Spleen (tissue), 13 donors: ENCODE measurements at places on chromosomes 4 and X. TPM values are rescaled to one million over a fixed set of nuclear protein-coding genes. Genes with fewer than 3 reads are reported as not detected.
A peak's percentile ranks its signal among the peaks of the same experiment; 100 is the strongest.

- no peaks in the 10 kb centered on the region for H3K27me3 ChIP-seq
- H3K27ac ChIP-seq: no peak overlapping the region
- no peaks in the 10 kb centered on the region for H3K36me3 ChIP-seq
- DNase-seq: no peak
- H3K4me1 ChIP-seq: no peaks in the 10 kb centered on the region
- H3K4me3 ChIP-seq: no peak overlapping the region
Measured at GRCh38 chrX:38041237-38041636, 34.9 kb downstream of the SYTL5 start.

DNA sequence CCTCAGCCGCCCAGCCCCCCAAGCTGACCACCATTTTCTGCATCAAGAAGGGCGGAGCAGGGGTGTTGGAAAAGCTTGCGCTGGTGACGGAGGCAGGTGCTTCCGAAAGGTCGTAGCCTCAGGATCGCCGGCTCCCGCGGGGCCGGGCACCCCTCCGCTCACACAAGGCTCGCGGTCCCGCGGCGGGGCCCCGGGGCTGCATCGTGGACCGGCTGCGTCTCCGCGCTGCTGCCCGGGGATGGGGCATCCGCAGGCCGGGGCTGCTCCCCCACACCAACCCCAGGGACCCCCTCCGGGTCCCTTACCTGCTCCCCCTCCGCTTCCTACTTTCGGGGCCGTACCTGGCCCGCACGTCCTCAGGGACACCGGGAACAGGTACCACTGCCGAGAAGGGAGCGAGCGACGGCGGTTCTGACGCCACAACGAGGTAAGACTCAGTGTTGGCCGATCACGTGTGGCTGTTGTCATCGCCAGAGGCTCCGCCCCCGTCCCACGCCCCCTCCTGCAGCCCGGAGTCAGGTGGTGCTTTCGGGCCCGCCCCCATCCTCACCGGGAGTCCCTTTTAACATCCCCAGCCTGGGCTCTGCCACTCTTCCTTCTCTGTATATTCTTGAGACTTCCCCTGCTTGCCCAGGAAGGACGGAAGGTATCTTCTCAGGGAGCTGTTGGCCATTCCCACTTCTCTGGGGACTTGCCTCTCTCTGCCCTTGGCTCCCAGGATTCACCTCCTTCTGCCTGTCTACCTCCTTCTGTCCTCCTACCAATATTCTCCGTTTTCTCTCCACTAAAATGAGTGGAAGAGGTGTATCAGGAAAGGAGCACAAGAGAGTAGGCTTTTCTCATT lies at the start of gene BEX2:
Gene BEX2, minus strand, starts transcription at position 436 of the 844 bp plus-strand sequence. CDS start 1,014 bp downstream, outside the sequence.
- H3K4me1 ChIP-seq: no peaks in the 10 kb centered on the region
- H3K36me3 ChIP-seq: no peaks in the 10 kb centered on the region
- no peaks in the 10 kb centered on the region for H3K27me3 ChIP-seq
- DNase-seq: peak; percentile 93
- peak within 1 kb of the TSS; percentile 46 for H3K4me3 ChIP-seq

DNA sequence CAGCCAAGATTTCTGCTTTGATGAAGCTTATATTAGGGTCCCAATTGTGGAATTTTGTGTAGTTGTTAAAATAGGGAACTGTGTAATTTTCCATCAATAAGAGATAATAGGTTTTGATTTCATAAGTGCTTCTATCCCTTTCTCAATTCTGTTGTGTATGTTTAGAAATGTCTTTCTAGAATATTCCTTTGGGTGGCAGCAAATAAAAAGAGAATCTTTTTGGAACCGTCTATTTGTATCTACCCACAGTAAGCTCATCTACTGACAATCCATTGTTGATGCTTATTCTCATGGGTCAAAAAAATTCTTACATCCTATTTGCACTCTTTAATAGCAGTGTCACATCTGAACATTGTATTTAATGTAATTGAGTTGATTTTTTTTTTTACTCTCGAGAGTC lies 61.7 kb downstream of the TMA16 start:
- no peaks in the 10 kb centered on the region for H3K27me3 ChIP-seq
- H3K36me3 ChIP-seq: no peaks in the 10 kb centered on the region
- no peak overlapping the region for H3K4me3 ChIP-seq
- H3K27ac ChIP-seq: peak overlapping the region; percentile 89
- DNase-seq: no peak

DNA sequence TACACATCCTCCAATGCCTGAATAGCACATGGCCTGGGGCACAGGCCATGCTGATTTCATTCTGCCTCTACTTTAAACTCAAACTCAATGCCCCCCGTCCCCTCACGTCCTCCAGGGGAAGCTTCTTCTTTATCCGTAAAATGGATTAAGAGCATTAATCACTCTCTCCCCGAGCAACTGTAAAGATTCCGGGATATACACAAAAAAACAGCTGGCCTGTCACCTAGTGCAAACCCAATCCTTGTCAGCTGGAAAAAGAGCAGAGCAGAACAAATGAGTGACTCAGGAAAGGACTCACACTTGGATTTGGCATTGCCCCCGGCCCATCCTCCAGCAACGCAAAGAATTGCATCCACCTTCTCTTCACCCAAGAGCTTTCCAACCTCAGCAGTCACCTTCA lies 7.8 kb downstream of the QDPR start:
- H3K36me3 ChIP-seq: peaks cover 96% of the 10 kb centered on the region
- DNase-seq: no peak
- no peaks in the 10 kb centered on the region for H3K4me1 ChIP-seq
- H3K27ac ChIP-seq: no peak overlapping the region
- no peaks in the 10 kb centered on the region for H3K27me3 ChIP-seq

GRCh38 chr4:89615051-89615450 lies 221.9 kb downstream of the SNCA start:
- H3K4me3 ChIP-seq: no peak overlapping the region
- DNase-seq: no peak
- H3K27me3 ChIP-seq: no peaks in the 10 kb centered on the region
- no peak overlapping the region for H3K27ac ChIP-seq
- H3K36me3 ChIP-seq: no peaks in the 10 kb centered on the region

DNA sequence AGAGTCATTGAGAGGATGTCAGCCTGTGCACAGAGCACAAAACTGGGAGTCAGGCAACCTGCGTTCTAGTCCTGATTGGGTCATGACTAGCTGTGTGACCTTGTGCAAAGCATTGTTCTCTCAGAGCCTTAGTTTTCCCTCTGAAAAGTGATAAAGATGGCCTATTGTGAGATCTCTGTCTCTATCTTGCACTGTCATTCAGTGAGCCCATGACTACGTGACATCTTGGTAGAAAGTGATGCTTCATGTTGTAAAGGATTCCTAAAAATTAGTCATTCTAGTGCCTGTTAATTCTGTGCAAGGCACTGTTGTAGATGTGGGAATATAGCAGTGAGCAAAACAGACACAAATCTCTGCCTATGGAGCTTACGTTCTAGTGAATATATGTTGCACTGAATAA lies 2.5 kb downstream of the PGRMC1 start:
- no peak overlapping the region for H3K27ac ChIP-seq
- H3K4me3 ChIP-seq: no peak overlapping the region
- no peaks in the 10 kb centered on the region for H3K27me3 ChIP-seq
- peaks cover under 1% of the 10 kb centered on the region for H3K36me3 ChIP-seq
- peaks cover 16% of the 10 kb centered on the region for H3K4me1 ChIP-seq
- no peak for DNase-seq

- H3K36me3 ChIP-seq: no peaks in the 10 kb centered on the region
- H3K27ac ChIP-seq: no peak overlapping the region
- H3K4me3 ChIP-seq: no peak overlapping the region
- H3K4me1 ChIP-seq: no peaks in the 10 kb centered on the region
- H3K27me3 ChIP-seq: no peaks in the 10 kb centered on the region
Measured at GRCh38 chr4:153393397-153393796, 48.9 kb downstream of the MND1 start.

DNA sequence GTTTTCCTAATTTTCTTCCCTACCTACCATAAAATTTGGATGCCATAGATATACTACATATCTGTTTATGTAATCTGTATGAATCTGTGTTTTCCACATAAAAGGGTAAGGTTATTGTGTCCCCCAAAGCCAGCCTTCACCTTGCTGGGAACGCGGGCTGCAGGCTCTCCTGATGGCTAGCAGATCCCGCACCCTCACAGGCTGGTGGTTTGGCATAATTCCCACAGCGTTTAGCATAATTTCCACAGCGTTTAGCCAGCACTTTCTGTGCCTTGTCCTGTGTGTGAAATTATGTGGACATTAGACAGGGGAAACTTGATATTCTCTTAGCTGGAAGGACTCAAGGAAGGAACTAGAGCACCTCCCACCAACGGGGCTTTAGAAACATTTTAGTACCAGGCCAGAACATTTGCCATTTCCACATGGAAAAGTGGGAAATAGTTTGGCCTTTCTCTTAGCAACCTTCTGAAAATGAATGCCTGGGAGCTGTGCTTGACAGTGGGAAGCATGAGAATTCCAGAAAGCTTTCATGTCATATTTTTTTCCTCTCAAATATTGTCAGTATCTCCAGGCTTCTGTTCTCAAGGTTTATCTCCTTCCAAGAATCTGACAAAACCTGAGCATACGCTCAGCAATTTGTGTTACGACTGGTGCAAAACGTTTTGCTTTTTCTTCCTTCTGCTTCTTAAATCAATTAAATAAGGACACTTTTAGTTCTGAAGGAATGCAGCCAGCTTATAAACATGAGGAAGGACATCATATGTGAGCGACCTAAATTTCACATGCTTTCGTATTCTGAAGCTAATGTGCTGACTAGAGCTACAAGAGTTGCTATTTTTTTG lies 67.9 kb downstream of the STK32B start:
- DNase-seq: no peak
- H3K4me3 ChIP-seq: no peak overlapping the region
- no peaks in the 10 kb centered on the region for H3K27me3 ChIP-seq
- H3K27ac ChIP-seq: no peak overlapping the region

DNA sequence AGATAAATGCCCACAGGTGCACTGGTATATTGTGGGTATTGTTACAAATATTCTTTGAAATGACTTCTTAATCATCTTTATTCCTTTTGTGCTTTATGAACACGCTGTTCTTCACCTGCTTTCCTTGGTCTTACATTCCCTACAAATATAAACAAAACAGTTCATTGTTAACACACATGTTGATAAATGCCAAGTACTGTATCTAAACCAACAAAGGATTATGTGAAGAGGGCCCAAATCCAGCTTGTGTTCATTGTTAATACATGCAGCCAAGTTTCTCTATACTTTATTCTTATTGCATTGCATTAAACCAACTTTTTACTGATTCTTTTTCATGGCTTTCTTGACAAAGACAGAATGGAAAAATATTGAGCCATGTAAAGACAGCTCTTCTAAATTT lies 42.8 kb downstream of the AREG start:
- no peak for DNase-seq
- H3K36me3 ChIP-seq: no peaks in the 10 kb centered on the region
- no peaks in the 10 kb centered on the region for H3K27me3 ChIP-seq
- H3K4me1 ChIP-seq: no peaks in the 10 kb centered on the region

- H3K4me1 ChIP-seq: no peaks in the 10 kb centered on the region
- H3K36me3 ChIP-seq: no peaks in the 10 kb centered on the region
- no peak for DNase-seq
Measured at GRCh38 chrX:79182616-79183015, 38.1 kb downstream of the GPR174 start.

- no peak overlapping the region for H3K4me3 ChIP-seq
- H3K27ac ChIP-seq: no peak overlapping the region
- DNase-seq: no peak
- no peaks in the 10 kb centered on the region for H3K36me3 ChIP-seq
Measured at GRCh38 chrX:56029188-56029587, 203.0 kb upstream of the KLF8 start.

- peaks cover 2% of the 10 kb centered on the region for H3K4me1 ChIP-seq
- no peak overlapping the region for H3K27ac ChIP-seq
- H3K4me3 ChIP-seq: no peak overlapping the region
- DNase-seq: no peak
- H3K27me3 ChIP-seq: peaks cover 19% of the 10 kb centered on the region
Measured at GRCh38 chr4:3857269-3857926, 91.2 kb downstream of the ADRA2C start.

DNA sequence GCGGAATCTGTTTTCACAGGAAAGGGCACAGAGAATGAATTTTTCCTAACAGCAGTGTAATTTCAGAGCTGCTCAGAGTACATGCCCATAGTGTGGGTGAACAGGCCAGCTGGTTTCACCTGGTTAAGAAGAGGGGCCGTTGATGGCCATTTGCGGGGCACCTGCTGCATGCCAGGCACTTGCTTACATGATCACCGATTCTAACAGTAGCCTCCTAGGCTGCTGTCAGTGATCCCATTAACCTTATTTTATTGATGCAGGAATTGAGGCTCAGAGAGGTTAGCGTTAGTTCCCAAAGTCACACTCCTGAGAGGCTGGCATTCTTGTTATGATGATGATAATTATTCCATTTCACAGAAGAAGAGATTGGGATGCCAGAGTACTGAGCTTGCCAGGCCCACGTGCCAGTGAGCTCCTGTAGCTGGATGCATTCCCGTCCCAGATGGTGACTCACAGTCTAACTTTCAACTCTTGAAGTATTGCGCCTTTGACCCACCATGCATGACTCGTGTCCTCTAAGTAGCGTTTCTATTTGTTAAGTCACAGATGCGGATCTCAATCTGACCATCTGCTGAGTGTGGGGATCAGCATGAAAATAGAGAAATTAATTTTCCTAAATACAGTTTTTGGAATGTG lies 76.5 kb downstream of the PSAPL1 start:
- DNase-seq: no peak
- no peaks in the 10 kb centered on the region for H3K36me3 ChIP-seq
- no peak overlapping the region for H3K4me3 ChIP-seq
- H3K27me3 ChIP-seq: no peaks in the 10 kb centered on the region
- H3K4me1 ChIP-seq: no peaks in the 10 kb centered on the region

The SPARCL1 gene
- 230 TPM for total RNA-seq

The ADAM29 gene
- not detected for total RNA-seq

The SPANXA2 gene
- not detected for total RNA-seq
